ENCODE measurements at places on chromosomes 3 and 15.

GRCh38 chr15:69634860-69635259, 182.2 kb downstream of the RPLP1 start:
- DNase-seq: no peak

DNA sequence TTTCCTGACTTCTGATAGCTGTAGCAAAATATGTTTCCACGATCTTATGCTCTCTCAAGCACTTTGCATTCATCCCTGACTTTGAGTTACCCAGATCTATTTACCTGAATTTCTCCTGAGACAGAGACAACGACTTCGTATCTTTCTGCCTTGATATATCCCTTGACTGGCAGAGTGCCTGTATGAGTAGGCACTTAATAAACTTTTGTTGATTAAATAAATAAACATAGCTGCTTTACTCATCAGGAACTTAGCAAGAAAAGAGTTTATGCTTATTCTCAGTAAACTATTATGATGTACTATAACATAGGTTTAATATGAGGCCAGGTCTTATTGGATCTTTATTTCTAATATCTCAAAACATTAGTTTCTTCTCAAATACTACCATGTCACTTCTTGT, 85.6 kb upstream of the PHLDB2 start:
- no peak for DNase-seq

- no peak for DNase-seq
Measured at GRCh38 chr3:38522002-38522401, 25.9 kb downstream of the EXOG start.

GRCh38 chr3:116059421-116060096, 385.7 kb downstream of the LSAMP start:
- peak; percentile 91 for DNase-seq

GRCh38 chr3:177385831-177386301, 188.6 kb upstream of the TBL1XR1 start:
- no peak for DNase-seq

DNA sequence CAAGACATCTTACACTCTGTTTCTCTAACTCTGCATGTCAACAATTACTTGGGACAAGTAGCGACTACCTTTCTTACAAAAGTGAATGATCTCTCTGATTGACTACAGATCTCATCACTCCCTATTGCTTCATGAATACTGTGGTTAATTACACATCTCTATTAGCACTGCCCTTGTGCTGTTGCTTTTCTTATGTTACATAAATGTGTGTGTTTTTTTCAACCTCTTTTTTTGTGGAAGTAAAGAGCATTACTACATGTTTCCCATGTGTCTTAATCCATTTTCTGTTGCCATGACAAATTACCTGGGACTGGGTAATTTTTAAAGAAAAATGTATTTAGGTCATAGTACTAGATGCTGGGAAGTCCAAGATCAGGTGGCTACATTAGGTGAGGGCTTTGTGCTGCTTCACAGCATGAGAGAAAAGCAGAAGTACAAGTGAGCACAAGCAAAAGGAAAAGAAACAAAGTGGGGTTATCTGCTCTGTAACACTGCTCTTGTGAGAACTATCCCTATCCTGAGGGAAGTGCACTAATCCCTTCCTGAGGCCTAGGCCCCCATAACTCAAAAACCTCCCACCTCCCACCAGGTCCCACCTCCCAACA, 298.2 kb upstream of the SATB1 start:
- DNase-seq: no peak

- DNase-seq: no peak
Measured at GRCh38 chr15:39501366-39502081, 79.4 kb upstream of the THBS1 start.

DNA sequence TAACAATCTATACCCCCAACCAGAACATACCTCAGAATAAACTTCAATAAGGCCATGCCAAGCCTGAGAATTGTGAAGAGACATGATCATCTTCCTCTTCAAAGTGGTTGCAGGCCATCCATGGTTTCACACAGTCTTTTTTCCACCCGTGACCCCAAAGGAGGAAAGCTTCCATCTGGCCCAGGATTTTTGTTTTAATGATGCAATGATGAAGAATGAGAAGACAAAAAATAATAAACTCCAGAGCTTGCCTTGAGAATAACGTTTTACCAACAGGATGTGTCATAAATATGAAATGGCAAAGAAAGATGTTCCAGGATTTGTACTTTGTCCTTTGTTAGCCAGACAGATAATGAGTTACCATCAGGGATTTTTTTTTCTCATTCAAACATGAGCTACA, 201.9 kb downstream of the WNT5A start:
- no peak for DNase-seq

- peak; percentile 60 for DNase-seq
Measured at GRCh38 chr3:133663569-133664313, 2.0 kb upstream of the TOPBP1 start.

DNA sequence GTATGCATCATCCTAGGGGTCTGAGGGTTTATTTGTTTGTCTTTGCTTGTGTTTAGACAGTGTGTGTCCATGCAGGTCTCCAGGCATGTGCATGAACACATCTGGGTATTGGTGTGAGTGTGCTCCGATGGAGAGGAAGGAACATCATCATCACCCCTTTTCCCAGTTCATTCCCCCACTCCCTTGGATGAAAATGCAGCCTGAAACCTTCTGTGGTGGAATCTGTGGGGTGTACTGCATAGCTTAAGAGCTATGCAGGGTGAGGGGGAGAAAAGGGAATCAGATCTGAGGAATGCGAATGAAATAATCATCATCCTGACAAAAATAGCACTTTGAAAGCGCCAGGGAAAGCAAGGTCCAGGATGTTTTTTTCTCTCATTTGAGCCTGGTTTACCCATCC, 520.1 kb downstream of the NTRK3 start:
- DNase-seq: no peak

DNA sequence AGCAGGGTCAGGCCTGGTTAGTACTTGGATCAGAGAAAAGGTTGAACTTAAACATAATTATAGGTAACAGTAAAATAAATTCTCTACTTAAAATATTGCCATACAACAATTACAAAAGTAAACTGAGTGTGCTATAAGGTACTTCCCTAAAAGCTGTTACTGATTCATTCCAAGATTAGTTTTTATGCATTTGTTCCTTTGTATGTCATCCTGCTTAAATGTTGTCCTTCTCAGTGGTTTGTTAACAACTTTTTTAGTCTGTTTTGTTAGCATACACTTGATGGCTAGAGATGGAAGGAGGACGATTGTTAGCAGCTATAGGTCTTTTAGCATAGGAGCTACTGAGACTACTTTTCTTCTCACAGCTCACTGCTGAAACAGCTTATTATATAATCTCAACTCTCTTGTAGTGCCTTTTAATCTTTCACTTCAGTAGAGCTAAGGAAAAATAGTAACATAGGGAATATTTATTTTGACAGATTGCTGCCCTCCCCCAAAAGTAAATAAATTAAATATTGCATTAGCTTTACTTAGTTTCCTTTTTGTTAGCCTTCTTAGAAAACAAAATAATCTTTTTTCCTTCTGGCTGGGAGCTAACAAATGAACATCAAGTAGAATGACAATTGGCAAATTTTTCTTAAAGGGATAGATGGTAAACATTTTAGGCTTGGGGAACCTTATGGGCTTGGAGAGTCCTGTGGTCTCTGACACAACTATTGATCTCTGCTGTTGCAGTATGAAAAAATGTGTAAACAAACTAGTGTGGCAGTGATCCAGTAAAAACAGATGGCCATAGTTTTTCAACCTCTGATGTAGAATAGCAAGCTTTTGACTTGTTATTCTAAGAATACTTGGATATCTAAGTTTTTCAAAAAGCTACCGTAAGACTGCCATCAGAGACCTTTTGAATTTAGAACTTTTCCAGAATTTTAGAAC, 39.5 kb downstream of the USP8 start:
- DNase-seq: no peak

DNA sequence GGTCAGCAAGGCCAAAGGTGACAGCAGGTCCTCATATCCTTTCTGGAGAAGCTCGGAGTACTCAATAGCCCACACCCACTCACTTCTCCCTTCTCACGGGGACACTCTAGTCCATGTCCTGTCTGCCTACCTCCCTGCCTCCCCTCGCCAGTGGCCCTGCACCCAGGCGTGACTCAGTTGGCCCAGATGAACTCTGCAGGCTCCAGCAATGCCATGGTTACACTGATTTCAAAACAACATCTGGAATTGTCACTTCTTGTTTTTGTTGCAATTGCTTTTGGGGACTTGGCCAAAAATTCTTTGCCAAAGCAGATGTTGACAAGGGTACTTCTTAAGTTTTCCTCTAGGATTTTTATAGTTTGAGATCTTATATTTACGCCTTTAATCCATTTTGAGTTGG, 13.0 kb downstream of the IL16 start:
- no peak for DNase-seq

DNA sequence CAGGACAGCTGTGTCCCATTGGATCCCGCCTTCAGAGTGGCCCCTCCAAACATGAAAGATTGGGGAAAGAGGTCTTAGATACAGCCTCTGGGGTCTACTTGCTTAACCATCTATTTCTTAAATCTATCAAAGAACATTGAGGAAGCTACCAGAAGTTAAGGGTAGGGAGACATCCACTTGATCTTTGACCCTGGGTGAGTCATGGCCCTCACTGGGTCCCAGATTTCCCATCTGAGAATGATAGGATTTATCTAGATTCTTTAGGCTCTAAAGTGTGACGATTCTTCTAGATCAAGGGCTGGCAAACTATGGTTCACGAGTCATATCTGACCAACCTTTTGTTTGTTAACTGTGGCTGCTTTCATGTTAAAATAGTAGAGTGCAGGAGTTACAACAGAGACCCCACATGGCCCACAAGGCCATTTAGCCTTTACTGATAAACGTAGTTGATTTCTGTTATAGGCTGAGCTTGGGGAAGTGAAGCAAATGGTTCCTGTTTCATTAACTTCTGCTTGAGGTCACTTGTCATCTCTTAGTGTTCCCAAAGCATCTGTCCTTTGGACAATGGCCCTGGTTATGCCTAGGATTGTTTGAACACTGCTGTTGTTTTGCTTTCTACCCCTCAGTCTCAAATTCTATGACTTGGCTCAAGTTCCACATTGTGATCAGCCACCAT, 8.0 kb downstream of the MUC13 start:
- DNase-seq: no peak

DNA sequence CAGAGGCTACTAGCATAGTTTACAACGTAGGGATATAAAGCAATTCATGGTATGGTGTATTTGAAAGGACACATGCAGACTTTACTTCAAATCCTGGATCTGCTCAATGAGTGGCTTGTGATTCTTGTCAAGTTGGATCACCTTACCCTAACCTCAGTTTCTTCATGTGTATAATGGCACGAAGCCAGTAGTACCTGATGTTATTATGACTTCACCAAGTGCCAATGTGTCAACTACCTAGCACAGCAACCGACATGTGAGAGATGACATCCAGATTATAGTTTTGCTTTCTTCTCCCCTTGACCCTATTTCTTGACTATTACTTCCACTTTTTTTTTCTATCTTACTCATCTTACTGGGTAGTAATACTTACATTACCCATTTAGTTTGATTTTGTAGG, 304.5 kb downstream of the RBMS3 start:
- no peak for DNase-seq

GRCh38 chr3:158640646-158641045, 3.7 kb upstream of the GFM1 start:
- DNase-seq: no peak

DNA sequence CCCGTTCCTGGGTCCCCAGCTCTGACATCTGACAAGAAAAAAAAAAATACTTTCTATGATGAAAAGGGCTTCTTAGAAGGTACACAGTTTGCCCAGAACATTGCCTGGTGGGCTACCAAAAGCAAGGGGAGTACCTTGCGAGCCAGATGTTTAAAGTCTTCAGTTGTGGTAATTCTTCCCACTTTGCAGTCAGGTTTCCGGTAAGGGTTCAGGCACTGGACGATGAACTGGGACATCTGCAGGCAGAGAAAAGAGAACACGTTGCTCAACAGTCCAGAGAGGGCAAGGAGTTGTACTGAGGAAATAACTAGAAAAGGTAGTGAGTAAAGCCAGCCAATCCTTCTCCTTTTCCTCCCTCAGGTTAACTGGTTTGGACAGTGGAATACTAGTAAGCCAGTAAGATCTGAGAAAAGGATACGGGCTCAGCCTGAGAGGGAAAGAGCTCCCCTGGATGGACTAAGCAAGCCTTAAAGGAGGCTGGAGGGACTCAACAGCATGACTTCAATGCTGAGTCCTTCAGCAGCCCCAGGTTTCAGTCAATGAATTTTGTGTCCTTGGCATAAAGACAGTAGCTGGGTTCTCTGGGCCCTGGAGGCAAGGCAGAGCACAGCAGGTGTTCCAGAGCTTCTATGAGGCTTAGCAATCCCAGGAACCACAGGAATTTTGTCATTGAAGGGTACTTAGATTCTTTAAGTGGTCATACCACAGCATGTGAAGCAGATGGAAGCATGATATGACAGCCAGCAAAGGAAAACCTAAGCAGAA, 38.2 kb downstream of the NBEAL2 start:
- no peak for DNase-seq

DNA sequence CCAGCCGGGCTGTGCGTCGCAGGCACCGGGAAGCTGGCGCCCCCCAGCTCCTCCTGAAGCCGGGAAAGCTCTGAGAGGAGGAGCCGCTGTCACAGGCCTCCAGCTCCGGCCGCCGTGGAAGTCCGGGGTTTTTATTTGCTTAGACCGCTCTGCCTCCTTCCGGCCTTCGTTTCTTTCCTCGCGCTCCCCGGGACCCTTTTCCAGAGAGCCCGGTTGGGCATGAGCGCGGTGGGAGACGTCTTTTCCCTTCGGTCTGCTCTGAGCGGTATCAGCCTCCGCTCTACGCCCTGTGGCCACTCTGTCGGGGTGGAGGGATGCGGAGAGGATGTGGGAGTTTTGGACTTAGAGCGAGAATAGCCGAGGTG, 559 bp downstream of the SENP5 start:
- DNase-seq: no peak

DNA sequence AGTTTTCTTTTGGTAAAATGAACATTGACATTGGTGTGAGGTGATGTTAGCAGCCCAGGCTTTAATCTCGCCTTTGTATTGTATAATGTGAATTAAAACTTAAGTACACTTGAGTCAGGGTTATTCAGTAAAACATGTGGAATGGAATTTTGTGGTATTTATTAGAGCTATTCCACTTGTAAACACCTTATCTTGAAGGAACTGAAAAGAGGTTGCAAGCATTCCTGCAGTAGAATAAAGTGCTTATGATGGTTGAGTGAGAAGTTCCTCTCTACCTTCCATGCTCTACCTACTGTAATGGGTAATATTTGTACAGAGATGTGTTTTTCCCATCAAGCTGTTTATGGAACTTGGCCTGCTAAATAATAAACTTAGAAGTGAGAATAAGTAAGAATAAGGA, 36.1 kb downstream of the HMG20A start:
- no peak for DNase-seq

DNA sequence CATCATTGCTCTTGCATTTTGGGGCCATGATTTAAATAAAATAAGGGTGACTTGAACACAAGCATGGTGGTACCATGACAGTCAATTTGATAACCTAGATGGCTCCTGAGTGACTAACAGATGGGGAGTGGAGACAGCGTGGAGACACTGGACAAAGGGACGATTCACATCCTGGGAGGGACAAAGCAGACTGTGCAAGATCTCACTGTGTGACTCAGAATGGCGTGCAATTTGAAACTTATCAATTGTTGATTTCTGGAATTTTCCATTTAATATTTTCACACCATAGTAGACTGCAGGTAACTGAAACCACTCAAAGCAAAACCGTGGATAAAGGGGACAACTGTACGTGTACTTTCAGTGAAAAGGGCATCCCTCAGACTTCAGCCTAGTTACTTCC, 25.5 kb downstream of the MCCC1 start:
- DNase-seq: peak; percentile 10
